ENCODE measurements at places on chromosomes 4 and X. TPM values are rescaled to one million over a fixed set of nuclear protein-coding genes. Genes with fewer than 3 reads are reported as not detected.

The VSIG4 gene
- total RNA-seq: 72.8 TPM

The VEGFD gene
- 2.7 TPM for total RNA-seq

The TLR7 gene
- total RNA-seq: 1.3 TPM

The FGFBP2 gene
- 1.8 TPM for total RNA-seq

The ADAMTS3 gene
- total RNA-seq: 6.2 TPM

The BMP15 gene
- total RNA-seq: not detected

DNA sequence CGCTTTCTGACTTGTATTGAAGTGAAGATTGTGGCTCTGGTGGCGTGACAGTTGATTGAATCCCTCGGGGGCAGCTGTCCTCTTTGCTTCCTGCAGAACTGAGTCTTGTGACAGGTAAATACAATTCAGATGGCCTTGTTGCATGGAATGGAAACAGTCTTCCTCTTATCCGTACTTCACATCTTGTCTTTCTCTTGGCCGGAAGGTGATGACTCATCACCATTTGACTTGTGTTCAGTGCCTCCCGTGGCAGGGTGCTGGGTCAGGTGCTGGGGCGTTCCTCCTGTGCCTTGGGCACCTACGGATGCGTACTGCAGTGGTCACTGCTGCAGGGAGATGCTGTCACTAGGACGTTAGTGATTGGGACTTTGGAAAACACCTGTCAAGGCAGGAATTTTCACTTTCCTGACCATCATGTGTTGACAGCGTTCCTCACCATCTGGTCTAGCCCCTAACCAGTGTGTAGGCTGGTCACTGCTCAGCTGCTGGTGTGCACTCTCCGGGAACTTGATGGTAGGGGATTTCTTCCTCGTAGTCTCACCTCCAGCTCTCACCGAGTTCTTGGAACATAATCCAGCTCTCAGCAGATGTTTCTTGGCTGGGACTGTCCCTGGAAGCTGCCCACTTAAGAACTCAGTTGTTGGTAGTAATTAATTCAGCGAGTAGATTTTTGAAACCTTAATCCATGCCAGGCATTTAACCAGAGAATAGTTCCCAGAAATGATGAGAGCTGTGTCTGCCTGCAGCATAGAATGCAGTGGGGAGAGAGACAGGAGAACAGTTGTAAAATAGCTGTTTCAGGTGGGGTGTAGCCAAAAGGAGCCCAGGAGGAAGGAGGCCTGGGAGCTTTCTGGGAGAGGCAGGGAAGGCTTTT lies 7.2 kb downstream of the TBC1D14 start:
- DNase-seq: no peak

- no peak for DNase-seq
Measured at GRCh38 chr4:83109480-83110222, 4.9 kb downstream of the PLAC8 start.

DNA sequence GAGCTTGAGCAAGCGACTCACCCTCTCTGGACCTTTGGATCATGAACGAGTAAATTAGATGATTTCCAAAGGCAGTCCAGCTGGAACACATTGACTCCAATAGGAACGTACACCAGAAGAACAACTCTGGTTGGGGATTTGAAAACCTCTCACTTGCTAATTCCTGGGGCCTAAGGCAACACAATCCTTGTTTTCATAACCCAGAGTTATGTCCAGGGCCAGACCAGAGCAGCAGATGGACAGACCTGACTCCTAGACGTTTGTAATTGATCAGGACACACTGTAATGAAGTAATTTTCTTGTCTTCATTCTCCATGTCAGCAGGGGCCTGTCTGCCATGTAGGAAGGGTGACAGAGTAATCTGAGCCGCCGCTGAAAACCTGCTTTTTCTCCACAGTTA lies 283.9 kb downstream of the IDS start:
- no peak for DNase-seq

DNA sequence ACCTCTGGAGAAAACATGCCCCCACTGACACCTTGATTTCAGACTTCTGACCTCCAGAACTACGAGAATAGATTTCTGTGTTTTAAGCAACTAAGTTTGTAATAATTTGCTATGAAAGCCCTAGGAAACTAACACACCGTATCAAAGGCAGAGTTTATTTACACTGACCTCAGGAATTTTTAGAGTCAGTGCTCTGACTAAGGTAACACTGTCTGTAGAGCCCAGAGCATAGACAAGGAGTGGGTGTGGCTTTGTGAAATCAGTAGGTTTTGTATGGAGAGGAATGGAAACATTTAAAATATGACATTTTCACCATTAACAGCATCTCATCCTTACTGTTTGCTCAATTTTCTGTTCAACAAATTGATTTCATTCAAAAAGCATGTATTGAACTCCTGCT lies 764.4 kb upstream of the PCDH10 start:
- DNase-seq: no peak

DNA sequence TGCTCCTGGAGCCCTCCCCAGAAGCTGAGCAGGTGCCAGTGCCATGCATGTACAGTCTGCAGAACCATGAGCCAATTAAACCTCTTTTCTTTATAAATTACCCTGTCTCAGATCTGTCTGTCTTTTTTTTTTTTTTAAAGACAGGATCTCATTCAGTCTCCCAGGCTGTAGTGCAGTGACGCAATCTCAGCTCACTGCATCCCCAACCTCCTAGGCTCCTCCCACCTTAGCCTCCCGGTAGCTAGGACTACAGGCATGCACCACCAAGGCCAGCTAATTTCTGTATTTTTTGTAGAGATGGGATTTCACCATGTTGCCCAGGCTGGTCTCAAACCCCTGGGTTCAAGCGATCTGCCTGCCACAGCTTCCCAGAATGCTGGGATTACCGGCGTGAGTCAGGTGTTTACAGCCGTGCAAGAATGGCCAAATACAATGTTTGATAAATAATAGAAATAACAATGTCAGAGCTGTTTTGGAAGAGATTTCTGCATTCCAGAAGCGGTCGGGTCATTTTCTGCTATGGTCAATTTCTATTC lies 68.8 kb downstream of the SLC2A9 start:
- DNase-seq: no peak

GRCh38 chrX:25968920-25969319 lies 169.2 kb upstream of the MAGEB18 start:
- no peak for DNase-seq

GRCh38 chr4:119087656-119088055 lies 48.0 kb upstream of the MYOZ2 start:
- DNase-seq: no peak

DNA sequence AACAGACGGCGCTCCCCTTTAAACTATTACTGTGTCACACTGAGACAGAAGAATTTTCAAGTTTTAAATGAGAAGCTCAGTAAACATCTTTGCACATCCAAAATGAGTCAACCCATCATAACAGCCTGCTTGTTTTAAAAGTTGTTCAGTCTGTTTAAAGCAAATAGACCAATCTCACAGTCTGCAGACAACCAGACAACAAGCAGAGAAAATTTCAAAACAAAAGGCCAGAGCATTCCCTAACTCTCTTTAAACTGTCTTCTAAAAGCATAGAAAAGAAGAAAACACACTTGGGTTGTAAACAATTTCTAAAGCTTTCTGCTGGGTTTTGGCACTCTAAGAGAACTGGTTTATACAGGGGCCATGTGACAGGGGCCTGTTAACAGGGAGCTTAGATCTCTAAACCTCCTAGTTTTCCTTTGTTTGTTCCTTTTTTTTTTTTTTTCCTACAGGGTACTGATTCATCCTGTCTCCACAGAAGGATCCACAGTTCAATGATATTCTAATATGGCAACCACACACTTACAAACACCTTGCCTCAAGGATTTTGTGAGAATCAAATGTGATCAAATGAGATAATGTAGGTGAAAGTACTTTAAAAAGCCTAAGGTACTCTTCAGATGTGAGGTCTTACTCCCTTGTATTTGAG lies 100.8 kb upstream of the MAML3 start:
- DNase-seq: no peak

DNA sequence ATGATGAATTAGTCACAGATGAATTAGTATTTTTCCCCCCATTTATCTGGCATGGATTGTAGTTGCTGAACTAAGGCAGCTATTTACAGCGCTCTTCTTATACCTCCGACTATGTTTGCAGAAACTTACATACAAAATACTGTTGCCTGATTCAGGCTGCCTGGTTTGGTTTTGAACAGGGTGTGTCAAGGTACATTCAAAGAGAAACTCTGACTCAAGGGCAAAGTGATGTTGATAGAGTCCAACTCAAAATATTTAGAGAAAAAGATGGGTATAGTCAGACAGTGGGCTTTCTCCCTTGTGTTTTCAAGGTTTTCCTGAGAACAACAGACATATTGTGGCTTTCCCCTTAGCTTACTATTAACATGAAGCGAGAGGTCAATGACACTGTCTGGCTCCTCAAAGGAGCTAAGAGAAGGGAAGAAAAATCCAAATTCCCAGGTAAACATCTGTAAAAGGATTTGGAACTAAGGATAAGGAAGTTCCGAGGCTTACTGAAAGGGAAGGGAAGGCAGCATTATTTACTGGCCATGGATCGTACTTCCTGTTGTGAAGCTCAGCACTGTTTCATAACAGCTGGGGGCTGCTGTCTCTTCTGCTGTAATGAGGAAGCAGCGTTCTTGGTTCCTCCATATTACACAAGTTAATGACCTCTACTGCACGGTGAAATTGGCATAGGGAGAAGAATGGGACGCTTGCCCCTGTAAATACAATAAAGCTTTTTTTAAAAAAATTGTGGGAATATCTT lies 30.9 kb downstream of the FAM9C start:
- no peak for DNase-seq

DNA sequence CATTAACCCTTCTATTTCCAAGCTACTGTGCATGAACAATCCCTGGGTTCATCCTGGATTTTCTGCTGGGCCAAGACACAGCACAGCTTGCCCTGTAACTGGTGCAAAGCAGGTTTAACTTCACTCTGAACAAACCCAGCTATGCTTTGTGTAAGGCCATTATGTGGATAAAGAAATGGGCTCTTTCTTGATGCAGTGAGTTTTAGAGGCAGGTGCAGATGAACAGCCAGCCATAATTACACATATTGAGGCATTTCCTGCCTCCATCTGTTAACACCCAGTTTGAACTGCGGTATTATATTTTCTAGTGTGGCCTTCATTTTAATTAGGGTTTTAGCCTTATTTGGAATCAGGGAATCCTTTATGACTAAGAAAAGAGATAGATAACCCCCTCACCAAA lies 68.7 kb upstream of the ARX start:
- DNase-seq: no peak

- no peak for DNase-seq
Measured at GRCh38 chrX:7242613-7243012, 94.7 kb upstream of the PUDP start.

DNA sequence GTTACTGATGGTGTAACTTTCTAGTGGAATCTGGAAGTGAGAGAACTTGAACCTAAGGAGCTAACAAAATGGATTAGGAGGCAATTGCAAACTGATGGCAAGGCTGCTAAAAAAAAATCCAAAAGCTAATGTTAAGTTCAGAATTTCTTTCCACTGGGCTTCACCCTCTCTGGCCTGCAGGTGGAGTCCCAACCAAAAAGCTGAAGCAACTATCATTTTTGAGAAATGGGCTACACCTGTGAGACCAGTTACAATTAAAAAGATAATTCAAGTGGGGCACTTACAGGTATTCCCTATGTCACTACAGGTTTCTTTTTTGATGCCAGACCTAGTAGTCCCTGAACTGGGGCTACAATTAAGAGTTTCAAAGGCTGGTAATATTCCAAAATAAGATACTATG lies 142.1 kb upstream of the FTHL17 start:
- no peak for DNase-seq

DNA sequence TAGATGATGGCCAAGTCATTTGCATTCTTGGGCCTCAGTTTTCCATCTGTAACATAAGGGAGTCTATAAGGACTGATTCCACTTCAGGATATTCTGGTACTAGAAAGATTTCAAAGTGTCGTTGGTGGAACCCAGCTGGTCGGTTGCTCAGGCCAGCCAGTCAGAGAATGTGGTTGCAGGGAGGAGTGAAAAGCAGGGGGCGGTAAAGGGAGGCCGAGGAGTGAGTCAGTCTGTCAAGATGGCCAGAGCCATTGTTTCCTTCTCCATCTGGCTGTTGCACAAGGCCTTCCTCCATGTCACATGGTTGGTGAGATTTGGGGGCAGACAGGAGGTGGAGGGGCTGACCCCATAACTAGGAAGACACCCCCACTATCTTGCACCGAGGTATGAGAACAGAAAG lies 38.2 kb downstream of the STARD8 start:
- no peak for DNase-seq

- DNase-seq: no peak
Measured at GRCh38 chrX:48002319-48002718, 1.5 kb downstream of the ZNF182 start.

DNA sequence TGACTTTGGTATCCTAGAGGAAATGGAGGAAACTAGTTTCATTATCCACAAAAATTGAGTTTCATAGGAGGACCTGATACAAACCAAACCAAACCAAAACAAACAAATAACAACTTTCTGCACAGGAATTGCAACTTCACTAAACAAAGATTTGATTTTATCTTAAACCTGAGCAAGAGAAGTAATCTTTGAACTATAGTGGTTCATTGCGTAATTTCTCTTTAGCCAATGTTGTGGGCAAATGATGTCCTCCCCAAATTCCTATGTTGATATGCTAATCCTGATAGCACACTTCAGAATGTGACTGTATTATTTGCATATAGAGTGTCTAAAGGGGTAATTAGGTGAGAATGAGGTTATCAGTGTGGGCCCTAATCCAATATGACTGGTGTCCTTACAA lies 102.4 kb downstream of the CAMK2D start:
- no peak for DNase-seq

DNA sequence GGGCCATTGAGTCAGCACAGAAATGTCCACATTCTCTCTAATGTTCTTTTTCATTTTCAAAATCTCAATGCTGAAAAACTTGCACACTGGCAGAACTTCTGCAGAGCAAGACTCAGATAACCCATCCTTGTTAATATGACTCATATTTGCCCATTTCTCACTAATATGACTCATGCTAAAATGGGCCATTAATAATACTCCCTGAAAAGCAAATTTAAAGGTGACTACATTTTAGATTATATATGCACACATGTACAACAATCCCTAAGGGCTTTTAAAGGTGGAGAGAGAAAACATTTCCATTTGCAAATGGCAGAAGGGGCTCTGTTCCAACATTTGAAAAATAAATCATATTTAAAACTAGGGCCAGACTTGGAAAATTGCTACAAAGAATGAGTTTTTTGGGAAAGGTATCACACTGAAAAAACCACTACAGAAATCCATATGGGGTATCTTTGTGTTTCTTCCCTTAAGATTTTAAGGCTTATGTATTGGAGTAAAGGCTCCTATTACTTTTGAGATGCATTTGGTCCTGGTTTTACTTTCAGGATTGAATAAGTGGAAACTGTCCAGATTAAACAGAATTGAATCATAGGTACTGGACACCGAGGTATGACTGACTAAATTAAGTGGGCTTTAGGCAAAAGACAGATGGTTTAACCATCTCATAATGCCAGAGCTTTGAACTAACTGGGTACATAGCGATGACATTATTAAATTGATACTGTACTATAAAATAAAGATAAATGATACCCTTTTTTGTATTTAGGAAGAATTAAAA lies 30.0 kb downstream of the TLR2 start:
- no peak for DNase-seq

GRCh38 chr4:17385403-17385802 lies 126.5 kb downstream of the QDPR start:
- DNase-seq: no peak

- no peak for DNase-seq
Measured at GRCh38 chrX:4225086-4225485, 511.6 kb upstream of the PRKX start.

- no peak for DNase-seq
Measured at GRCh38 chr4:73335679-73336078, 68.4 kb upstream of the ALB start.

- DNase-seq: no peak
Measured at GRCh38 chr4:4775493-4776004, 83.9 kb upstream of the MSX1 start.

- no peak for DNase-seq
Measured at GRCh38 chr4:140609548-140610425, 41.0 kb upstream of the UCP1 start.

Measured in posterior vena cava (tissue), 2 donors.